Right atrium auricular region (tissue), 2 donors: ENCODE measurements at places on chromosomes 6 and 20.
A peak's percentile ranks its signal among the peaks of the same experiment; 100 is the strongest.

DNA sequence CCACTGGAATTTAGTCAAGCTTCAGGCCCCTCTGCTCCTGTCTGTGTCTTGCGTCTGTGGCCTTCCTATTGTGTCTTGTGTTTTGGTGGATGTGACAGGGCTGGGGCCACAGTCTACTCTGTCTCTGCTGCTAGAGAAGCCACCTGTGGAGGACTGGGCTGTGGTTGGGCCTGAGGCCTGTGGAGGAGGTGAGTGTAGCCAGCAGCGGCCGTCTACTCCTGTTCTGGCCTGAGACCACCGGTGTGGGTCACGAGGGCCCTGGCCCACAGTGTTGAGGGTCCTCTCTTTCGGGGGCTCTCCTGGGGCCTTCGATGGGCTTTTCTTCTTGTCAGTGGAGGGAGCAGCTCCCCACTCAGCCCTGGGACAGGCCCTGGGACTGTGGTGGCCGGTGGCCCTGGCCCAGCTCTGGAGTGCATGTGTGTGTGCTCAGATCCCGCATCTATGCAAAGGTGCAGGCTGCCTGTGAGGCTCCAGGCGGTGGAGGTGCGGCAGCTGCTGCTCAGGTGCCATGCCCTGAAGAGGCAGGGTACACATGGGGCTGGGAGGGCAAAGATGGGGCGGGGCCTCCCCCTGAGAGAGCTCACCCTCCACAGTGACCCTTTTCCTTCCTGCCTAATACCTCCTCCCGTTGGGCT, 20.8 kb downstream of the SDCBP2 start:
- DNase-seq, result no peak

- no peak for DNase-seq
These were observed 39.1 kb upstream of the ARHGAP18 start for GRCh38 chr6:129748901-129749748.

- DNase-seq, result no peak
These were observed 12.9 kb upstream of the WFDC2 start for GRCh38 chr20:45456632-45457031.

DNA sequence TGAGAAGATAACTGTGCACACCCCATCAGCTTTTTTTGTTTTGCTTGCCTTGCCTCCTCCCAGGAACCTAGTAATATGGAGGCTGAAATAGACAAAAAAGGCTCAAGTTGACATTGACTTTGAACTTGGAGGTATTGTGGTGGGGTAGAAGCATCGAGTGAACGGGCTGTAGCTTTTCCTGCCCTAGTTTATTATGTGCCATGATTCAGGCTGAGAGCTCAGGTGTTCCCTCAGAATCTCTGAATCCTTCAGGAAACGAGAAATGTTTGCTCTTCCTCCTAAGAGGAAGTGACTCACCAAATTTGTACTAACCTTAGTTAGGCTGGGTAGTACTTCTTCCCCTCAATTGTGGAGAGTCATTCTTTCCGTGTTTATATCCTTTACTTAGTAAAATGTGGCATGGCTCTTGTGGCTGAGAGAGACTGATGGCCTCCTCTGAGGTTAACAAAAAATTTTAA, 98.8 kb downstream of the SASH1 start:
- no peak for DNase-seq

- no peak for DNase-seq
These were observed 63.2 kb downstream of the OLIG3 start for GRCh38 chr6:137430954-137431353.

DNA sequence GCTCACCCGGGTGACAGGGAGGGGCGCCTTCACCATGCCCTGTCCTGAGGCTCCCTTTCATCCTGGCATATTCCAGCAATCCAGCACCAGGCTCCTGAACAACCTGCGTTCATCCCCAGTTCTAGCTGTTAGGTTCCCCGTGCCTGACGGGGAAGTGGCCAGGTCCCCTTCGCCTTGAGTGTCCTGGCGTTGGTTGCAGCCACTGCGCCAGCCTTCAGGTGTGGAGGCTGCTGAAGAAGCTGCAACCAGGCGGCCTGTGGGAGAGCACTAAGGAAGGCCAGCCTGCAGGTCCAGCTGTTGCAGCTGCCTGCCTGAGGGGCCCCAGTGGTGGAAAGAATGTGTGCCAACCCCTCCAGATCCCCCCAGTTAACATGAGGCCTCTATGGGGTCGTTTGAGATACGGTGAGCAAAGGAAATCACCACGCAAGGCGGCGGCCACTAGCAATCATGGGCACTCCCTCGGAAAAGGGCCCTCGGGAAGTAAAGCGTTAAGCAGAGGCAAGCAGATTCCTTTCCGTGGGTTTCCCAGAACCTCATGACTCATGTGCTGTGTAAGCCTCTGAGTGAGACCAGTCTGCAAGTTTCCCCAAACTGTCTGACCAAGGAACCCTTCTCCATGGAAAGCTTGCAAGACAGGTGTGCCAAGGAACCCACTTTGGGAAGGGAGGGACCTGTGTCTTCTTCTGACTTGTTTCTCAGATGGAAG, 320.8 kb downstream of the TAF4 start:
- no peak for DNase-seq

GRCh38 chr6:133055441-133055966, 185.7 kb upstream of the EYA4 start:
- DNase-seq, result no peak

GRCh38 chr6:31903957-31904356, 2.1 kb upstream of the ZBTB12 start:
- no peak for DNase-seq

DNA sequence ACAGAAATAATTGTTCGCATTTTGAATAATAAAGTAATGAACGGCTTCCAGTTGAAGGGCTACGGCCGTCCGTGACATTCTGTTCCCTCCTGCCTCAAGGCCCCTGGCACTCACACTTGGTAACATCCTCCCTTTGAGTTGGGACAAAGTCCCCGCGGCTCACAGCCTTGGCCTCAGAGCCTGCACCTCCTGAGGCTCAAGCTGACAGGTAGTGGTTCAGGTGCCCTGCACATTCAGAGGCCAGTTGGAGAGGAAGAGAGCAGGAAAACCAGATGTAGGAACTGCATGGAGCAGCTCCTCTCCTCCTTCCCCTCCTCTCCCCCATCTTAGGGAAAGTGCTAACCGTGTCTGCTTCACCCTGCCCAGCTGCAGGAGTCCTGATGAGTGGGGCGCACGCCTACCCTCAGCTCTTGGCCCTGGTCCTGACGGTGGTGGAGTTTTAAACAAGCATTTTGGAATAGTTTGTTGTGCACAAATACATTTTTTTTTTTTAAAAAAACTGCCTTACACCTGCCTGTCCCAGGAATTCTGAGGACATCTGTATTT, 393.1 kb downstream of the SMOC2 start:
- DNase-seq, result no peak

DNA sequence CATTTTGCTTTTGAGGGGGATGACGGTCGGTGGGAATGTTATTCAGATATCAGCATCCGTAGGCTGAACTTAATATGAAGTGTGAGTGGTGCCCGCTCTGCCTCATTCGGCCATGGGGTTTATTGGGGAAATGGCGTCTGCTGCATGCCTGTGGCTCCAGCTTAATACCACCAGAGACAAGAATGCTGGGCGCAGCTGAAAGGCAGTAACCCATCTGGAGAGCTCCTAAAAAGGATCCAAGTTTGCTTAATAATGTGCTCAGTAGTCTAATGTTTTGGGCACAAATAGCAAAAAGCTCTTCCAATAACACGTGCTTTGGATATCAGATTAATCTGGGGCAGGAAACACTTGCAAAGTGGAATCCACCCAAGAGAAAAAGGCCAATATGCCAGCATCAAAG, 273.0 kb upstream of the TAB2 start:
- DNase-seq, result no peak

DNA sequence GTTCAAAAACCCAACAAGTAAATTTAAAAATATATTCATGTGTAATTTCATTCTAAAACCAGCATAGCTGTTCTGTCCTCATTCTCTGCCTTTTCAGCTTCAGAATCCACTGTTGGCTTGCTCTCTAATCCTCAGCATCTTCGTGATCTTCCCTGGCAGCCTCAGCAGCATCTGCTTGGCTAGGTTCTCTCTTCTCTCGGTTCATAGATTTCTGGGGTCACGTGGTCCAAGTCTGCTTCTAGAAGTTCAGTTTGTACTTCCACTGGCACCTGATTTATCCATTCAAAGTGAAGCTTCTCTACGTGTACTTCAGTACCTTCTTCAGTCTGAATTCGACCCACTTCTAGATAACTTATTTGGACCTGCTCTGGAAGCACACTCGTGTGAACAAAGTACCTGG, 245.7 kb downstream of the EPM2A start:
- no peak for DNase-seq

DNA sequence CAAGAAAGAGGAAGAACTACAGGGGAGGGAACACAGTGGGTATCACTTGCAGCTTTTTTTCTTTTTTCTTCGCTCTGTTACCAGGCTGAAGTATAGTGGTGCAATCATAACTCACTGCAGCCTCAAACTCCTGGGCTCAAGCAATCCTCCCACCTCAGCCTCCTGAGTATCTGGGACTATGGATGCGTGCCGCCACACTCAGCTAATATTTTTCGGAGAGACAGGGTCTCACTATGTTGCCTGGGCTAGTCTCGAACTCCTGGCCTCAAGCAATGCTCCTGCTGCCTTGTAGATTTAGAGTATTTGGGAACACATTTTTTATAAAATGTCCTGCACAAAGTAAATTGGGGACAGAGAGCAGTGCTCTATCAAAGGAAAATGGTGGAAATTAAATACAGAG, 28.3 kb downstream of the PARD6B start:
- no peak for DNase-seq

GRCh38 chr6:157974967-157975366, 6.7 kb upstream of the SYNJ2 start:
- DNase-seq, result peak; percentile 23

GRCh38 chr6:157033428-157034140, 256.4 kb downstream of the ARID1B start:
- no peak for DNase-seq

DNA sequence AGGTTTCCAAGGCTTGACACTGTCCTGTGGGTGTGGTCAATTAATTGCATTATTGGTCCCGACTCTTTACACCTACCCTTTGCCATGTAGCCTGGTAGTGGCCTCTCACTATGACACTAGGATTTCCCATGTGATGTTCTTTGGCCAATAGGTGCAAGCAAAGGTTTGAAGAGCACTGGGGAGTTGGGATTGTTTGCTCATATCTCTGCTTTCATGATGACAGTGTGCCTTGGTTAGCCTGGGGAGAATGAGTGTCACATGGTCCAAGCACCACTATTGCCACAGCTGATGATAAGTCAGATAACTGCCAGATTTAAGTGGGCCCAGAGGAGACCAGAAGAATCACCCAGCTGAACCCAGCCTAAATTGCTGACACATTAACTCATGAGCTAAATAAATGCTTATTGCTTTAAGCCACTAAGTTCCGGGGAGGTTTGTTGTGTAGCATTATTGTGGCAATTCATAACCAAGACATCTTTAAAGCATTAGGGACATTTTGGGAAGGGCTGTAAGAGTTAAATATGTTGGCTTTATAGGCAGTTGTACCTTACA, 17.2 kb upstream of the SCP2D1 start:
- no peak for DNase-seq

DNA sequence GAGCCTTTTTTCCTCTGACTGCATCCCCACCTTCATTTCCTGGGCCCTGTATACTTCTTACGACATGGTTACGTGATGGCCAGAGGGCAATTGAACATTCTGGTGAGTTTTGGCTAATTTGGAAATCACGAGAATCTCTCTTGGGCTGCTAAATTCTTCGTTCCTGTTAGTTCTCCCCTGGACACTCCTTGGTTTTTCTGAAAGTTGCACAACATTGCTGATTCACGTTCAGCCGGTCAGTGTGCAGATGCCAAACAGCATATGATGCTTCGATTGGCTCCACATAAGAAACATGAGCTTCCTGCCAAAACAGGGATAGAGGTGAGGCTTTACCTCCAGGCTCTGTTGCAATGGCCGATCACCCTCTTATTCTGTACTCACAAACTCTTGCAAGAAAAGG, 119.4 kb upstream of the LY86 start:
- no peak for DNase-seq

DNA sequence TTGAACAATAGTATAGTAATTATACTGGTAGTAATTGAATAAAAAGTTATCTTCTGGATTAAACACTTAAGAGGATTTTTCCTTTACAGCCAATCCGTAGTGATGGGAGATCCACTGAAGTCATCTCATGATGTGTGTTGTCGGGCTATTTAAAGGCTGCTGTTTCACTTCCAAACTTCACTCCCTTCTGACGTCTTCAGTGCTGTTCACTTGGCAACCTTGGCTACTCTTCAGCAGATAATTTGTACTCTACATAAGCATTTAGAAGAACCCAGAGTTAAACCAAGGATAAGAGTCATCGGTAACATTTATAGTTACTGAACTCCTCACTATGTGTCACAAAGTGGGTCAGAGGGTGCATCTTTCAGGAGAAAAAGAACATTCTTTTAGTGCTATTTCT, 179.1 kb upstream of the EYA4 start:
- peak; percentile 61 for DNase-seq

DNA sequence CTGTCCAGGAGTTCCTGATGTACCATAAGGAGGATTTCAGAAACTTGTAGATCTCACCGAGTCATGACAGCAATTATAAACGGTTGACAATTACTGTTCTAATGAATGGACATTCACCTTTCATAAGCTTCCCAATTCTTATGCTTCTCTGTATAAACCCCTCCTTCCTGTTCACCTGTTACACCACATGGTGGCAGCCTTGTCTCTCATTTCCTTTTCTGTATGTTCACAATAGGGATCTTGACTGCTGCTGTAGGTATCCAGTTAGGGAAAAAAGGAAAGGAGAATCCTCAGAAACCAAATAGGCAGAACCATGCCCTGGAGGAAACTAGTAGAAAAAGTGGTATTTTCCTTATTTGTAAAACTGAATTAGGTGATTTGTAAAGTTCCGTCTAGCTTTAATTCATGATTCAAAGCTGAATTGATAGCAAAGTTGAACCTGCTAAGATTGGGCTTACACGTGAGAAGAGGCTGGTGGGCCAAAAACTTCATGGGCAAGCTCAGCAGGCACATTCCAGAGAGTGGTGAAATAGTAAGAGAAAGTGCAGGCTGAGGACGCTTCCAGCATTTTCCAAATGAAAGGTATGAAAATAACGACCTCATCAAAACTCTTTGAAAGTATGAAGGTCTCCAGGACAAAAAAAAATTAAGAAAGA, 29.0 kb upstream of the TBPL1 start:
- no peak for DNase-seq

- no peak for DNase-seq
These were observed 124.1 kb downstream of the FOXA2 start for GRCh38 chr20:22460231-22460630.

DNA sequence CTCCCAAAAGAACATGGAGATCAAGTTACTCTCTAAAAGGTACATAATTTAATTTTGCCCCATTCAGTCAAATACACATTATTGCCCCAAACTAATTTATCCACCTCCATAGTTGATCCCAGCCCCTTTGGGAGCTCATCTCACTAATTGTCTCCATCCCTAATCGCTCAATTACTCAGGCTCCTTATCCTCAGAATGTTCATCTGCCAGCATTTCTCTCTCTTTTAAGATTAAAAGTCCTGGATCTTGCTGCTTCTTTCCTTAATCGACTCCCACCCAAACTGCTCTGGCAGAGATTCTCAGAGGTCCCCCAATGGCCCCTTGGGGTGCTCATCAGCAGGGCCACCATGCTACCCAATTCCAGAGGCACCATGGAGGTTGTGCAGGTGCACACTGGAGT, 18.4 kb upstream of the NNAT start:
- no peak for DNase-seq

- no peak for DNase-seq
These were observed 144.9 kb downstream of the WDR27 start for GRCh38 chr6:169556758-169557548.
